Kidney (tissue), 22 donors: ENCODE measurements at places on chromosomes 3 and 15. TPM values are rescaled to one million over a fixed set of nuclear protein-coding genes. Genes with fewer than 3 reads are reported as not detected.
A peak's percentile ranks its signal among the peaks of the same experiment; 100 is the strongest.

GRCh38 chr15:62569460-62570404 lies 404.6 kb upstream of the C2CD4B start:
- peak overlapping the region; percentile 18 for H3K4me3 ChIP-seq
- no peaks in the 10 kb centered on the region for H3K27me3 ChIP-seq
- no peak for DNase-seq

DNA sequence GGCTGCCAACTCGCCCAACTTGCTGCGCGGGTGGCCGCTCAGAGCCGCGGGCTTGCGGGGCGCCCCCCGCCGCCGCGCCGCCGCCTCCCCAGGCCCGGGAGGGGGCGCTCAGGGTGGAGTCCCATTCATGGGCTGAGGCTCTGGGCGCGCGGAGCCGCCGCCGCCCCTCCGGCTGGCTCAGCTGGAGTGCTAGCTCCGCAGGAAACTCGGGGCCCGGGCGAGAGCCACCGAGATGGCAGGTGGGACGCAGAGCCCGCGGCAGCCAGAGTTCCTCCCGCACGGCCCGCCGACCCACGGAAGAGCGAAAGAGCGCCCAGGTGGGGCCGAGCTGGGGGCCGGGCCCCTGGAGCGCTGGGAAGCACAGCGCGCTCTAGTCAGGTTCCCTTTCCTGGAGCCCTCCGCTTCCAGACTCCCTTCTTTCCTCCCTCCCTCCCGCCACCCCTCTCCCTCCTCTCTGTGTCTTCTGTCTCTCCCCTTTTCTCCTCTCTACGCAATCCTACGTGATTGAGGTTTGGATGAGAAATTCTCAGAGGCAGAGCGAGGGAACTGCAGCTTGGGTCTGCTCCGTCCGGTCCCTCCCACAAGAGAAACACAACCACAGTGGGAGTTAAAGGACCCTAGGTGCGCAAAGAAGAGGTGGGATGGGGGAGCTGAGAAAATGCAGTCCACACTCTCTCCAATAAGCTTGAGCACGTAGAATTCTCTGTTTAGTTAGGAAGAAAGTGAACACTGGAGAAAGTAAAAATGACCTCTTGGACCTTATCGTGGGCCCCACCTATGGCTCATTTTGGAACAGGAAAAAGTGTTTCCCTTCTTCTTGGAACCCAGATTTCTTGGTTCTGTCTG lies 317.3 kb downstream of the FGF12 start:
- peak overlapping the region; percentile 52 for H3K4me3 ChIP-seq
- H3K27ac ChIP-seq: no peak overlapping the region
- no peaks in the 10 kb centered on the region for H3K36me3 ChIP-seq
- no peaks in the 10 kb centered on the region for H3K4me1 ChIP-seq
- no peaks in the 10 kb centered on the region for H3K27me3 ChIP-seq

DNA sequence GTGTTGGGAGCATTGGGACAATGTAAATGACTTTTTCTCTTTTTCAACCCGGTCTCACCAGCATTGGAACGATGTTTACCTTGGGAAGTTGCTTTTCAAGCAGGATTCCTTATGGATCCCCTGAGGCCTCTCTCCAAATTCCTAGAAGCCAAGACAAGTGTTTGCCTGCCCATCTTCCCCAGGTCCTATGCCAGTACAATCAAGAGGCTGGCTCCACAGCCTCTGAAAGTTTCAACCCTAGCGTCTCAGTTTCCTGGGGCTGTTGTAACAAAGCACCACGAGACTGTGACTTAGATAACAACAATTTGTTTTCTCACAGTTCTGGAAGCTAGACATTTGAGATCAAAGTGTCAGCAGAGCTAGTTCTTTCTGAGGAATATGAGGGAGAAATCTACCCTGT lies 347.2 kb upstream of the UMPS start:
- H3K27me3 ChIP-seq: no peaks in the 10 kb centered on the region
- no peak for DNase-seq
- H3K4me1 ChIP-seq: peaks cover 5% of the 10 kb centered on the region
- H3K4me3 ChIP-seq: no peak overlapping the region

DNA sequence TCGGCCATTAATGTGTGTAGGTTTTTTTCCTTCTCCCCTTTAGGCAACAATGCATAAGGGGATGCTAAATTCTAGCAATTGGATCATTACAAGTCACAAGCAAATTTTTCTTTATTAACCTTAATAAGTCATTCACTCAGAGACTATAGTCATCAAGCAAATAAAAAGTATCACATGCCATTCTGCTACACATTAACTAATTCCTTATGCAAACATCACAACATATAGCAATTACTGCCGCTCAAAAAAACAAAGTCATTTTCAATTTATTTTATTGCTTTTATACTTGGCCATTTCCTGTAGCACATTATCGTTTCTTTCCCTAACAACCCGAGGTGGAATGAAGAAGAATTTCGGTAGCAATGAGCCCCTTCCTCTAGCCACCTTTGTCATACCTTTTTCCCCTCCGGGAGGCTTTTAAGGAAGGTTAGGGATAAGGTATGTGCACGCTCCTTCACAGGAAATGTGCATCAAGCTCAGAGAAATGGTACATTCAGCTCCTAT lies 421.2 kb downstream of the TIGIT start:
- H3K27me3 ChIP-seq: no peaks in the 10 kb centered on the region
- peaks cover 9% of the 10 kb centered on the region for H3K4me1 ChIP-seq
- no peaks in the 10 kb centered on the region for H3K36me3 ChIP-seq
- no peak overlapping the region for H3K4me3 ChIP-seq
- DNase-seq: no peak
- H3K27ac ChIP-seq: no peak overlapping the region

- H3K36me3 ChIP-seq: no peaks in the 10 kb centered on the region
- no peaks in the 10 kb centered on the region for H3K27me3 ChIP-seq
- peak overlapping the region; percentile 50 for H3K27ac ChIP-seq
- peak; percentile 63 for DNase-seq
These were observed 43.9 kb downstream of the MEIS2 start for GRCh38 chr15:37056177-37057121.

DNA sequence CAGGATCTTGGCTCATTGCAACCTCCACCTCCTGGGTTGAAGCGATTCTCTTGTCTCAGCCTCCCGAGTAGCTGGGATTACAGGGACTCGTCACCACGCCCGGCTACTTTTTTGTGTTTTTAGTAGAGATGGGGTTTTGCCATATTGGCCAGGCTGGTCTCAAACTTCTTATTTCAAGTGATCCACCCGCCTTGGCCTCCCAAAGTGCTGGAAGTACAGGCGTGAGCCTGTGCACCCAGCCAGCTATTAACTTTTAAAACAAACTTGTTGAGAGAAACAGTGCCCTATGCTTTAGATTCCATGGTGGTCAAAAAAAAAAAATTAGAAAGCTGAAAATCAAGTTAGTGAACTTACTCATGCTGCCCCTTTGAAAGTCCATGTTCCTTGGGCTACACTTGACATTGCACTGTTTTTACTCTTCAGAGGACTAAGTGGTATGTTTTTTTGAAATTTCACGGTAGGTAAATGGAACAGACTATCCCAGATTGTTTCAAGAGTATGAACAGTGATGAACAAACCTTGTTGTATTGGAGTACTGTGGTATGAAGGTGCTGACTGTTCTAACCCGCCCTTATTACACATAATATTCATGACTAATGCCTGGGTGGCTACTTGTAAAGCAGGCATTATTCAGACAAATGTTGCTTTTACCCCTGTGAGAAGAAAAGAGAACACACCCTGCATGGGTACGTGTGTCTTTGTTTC lies 206.9 kb downstream of the KLHL25 start:
- H3K4me3 ChIP-seq: no peak overlapping the region
- no peaks in the 10 kb centered on the region for H3K27me3 ChIP-seq
- H3K4me1 ChIP-seq: peaks cover 21% of the 10 kb centered on the region
- peaks cover 2% of the 10 kb centered on the region for H3K36me3 ChIP-seq
- DNase-seq: no peak
- H3K27ac ChIP-seq: no peak overlapping the region

DNA sequence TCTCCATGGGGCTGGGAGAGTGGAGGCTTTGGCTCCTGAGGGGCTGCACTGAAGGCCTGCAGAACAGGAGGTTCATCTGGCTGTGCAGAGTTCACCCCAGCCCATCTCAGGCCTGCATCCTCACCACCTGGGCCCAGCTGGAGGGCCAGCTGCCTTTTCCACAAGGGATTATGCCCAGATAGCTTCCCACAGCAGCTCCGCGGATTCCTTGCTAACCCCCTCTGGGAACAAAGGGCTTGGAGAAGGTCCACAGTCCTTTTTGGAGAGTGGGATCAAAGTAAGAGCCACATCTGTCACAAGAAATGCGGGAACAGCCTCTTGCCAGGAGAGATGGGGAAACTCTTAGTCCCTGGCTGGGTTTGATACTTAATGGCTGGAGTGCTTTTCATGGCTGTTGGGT lies 164.7 kb upstream of the RGMA start:
- no peaks in the 10 kb centered on the region for H3K36me3 ChIP-seq
- no peaks in the 10 kb centered on the region for H3K27me3 ChIP-seq
- H3K4me3 ChIP-seq: no peak overlapping the region
- H3K27ac ChIP-seq: no peak overlapping the region
- H3K4me1 ChIP-seq: no peaks in the 10 kb centered on the region
- no peak for DNase-seq

GRCh38 chr3:185332026-185332735 lies 30.8 kb upstream of the MAP3K13 start:
- H3K4me3 ChIP-seq: no peak overlapping the region
- H3K27me3 ChIP-seq: no peaks in the 10 kb centered on the region
- peaks cover under 1% of the 10 kb centered on the region for H3K4me1 ChIP-seq
- H3K27ac ChIP-seq: peak overlapping the region; percentile 68
- DNase-seq: no peak

- H3K27me3 ChIP-seq: no peaks in the 10 kb centered on the region
- H3K4me3 ChIP-seq: peak overlapping the region; percentile 14
- DNase-seq: no peak
- peak overlapping the region; percentile 72 for H3K27ac ChIP-seq
These were observed 50.6 kb upstream of the TBC1D23 start for GRCh38 chr3:100209948-100210771.

DNA sequence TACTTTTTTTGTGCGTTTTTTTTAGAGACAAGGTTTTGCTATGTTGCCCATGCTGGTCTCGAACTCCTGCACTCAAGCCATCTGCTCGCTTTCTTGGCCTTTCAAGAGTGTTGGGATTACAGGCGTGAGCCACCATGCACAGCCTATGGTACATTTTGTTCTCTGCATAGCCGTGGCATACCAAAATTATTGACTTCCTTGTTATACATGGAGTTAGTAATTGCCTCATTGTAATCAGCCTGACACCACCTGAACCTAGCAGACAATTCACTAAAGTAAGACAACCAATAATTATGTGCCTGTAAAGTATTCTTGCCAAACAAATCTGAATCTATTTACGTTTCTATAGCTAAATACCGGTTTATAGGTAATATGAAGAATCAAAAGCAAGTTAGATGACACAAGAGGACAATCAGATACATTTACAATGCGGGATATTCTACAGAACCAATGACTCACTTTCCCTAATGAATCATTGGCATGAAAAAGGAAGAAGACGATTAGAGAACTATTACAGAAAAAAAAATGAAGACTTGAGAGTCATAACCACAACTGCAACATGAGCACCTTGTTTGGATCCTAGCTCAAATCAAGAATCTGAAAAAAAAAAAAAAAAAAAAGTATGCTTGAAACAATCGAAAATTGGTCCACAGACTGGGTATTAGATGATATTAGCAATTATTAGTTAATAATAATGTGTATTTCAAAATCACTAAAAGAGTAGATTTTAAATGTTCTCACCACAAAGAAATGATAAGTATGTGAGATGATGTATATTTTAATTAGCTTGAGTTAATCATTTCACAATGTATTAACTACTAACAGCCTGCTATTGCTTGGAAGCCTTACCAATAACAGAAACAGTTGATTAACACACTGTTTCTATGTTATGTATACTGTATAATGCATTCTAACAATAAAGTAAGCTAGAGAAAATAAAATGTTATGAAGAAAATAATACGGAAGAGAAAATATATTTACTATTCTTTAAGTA lies 7.1 kb downstream of the GUCA1C start:
- H3K36me3 ChIP-seq: no peaks in the 10 kb centered on the region
- no peaks in the 10 kb centered on the region for H3K27me3 ChIP-seq
- no peaks in the 10 kb centered on the region for H3K4me1 ChIP-seq
- DNase-seq: no peak

- no peaks in the 10 kb centered on the region for H3K36me3 ChIP-seq
- no peaks in the 10 kb centered on the region for H3K4me1 ChIP-seq
- no peak overlapping the region for H3K4me3 ChIP-seq
- no peaks in the 10 kb centered on the region for H3K27me3 ChIP-seq
- DNase-seq: no peak
These were observed 19.3 kb upstream of the ANXA2 start for GRCh38 chr15:60417112-60417511.

GRCh38 chr3:188839187-188839695 lies 332.5 kb upstream of the TPRG1 start:
- no peak overlapping the region for H3K4me3 ChIP-seq
- no peaks in the 10 kb centered on the region for H3K27me3 ChIP-seq

- no peak overlapping the region for H3K27ac ChIP-seq
- H3K4me3 ChIP-seq: no peak overlapping the region
- H3K27me3 ChIP-seq: no peaks in the 10 kb centered on the region
- H3K4me1 ChIP-seq: no peaks in the 10 kb centered on the region
- no peak for DNase-seq
These were observed 234.2 kb upstream of the MCTP2 start for GRCh38 chr15:93997071-93997658.

DNA sequence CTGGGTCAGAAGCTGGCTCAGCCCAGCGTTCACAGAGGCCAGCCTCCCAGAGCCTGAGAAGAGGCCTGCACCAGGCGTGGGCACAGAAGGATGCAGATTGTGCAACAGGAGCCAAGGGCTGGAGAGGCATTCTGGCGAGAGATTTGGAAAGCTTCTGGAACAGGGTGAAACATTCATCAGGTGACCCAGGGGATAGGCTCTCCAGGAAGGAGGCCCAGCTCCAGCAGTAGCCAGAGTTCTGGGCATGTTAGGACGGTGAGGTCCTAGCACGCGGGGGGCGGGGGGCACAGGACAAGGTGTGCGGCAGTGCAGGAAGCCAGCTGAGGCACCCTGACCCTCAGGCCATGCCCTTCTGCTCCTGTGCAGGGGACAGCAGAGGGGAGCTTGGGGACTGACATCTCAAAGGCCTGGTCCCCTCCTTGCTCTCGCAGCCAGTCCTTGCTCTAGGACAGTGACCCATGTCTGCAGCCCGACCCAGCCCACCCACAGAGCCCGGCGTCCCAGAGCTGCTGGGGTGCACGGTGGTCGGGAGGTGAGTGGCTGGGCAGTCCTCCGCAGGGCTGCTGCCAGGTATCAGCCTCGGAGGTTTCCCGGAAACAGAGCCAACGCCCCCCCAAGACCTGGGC lies 111.7 kb upstream of the KLF13 start:
- peak; percentile 88 for DNase-seq
- H3K4me1 ChIP-seq: no peaks in the 10 kb centered on the region
- peak overlapping the region; percentile 87 for H3K27ac ChIP-seq
- H3K36me3 ChIP-seq: no peaks in the 10 kb centered on the region
- no peak overlapping the region for H3K4me3 ChIP-seq
- no peaks in the 10 kb centered on the region for H3K27me3 ChIP-seq

The SHF gene
- 5.2 TPM for total RNA-seq

The SI gene
- not detected for total RNA-seq

The TRPM1 gene
- total RNA-seq: not detected

The CCR5 gene
- 4.4 TPM for total RNA-seq

The RAF1 gene
- 79.6 TPM for total RNA-seq

The BFSP2 gene
- total RNA-seq: 0.41 TPM

The NPAP1 gene
- total RNA-seq: 0.19 TPM

The SLC12A8 gene
- 29.1 TPM for total RNA-seq

The TUSC2 gene
- total RNA-seq: 33.6 TPM

The CMTM8 gene
- total RNA-seq: 5.4 TPM

The USP50 gene
- 1.1 TPM for total RNA-seq

The TMEM158 gene
- total RNA-seq: 5.1 TPM
